ENCODE measurements at places on chromosomes 7 and 10.

DNA sequence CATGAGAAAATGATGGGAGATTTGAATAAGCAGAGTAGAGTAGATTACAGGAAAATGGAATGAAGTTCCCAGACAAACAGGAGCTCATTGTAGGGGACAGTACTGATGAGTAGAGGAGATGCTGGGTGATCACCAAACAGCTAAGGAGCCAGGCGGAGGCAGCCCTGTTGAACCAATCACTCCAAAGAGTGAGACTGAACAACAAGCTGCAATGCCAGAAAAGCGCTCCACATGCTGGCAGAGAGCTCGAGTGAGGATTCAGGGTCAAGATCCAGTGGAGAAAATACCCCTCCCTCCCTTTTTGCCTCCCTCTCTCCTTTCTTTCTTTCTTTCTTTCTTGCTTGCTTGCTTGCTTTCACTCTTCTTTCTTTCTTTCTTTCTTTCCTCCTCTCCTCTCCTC, 133.3 kb downstream of the PFKFB3 start:
- no peak for DNase-seq

- no peak for DNase-seq
Measured at GRCh38 chr7:44052771-44053365, 8.4 kb downstream of the DBNL start.

GRCh38 chr10:120460776-120461175, 3.7 kb downstream of the PLPP4 start:
- DNase-seq = no peak

GRCh38 chr7:112596981-112597380, 116.2 kb downstream of the LSMEM1 start:
- no peak for DNase-seq

DNA sequence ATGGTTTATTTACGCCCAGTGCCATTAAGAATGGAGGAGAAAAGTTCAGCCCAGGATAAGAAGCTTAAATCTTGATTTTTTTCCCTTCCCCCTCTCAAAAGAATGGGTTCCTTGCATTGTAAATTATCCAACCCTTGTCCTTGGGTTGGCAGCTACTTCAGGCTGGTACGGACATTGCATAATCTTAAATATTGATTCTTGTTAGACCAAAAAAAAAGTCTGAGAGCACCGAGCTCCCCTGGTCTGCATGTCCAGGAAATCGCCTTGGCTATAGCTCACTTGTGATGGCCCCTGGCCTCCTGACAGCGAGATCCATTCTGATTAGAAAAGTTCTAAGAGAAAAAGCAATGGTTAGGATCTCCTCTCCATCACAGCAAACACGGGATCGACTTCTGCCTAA, 151.7 kb downstream of the EBF3 start:
- DNase-seq = no peak

DNA sequence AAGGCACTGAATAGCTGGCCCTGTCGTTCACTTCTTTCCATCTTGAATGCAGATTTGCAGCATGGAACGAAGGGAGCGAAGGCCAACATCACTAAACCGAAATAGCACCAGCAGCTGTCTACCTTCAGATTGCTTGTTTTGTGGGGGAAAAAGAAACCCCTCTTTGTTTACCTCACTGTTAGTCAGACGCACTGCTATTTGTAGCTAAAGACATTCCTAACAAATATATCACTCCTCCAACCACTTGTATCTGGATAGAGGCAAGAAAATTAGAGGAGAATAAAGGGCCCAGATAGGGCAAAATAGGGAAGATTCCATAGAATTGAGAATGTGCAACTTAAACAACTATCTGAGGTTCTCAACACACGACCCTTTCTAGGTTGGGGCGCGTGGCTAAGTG, 26.5 kb downstream of the ANK3 start:
- no peak for DNase-seq

DNA sequence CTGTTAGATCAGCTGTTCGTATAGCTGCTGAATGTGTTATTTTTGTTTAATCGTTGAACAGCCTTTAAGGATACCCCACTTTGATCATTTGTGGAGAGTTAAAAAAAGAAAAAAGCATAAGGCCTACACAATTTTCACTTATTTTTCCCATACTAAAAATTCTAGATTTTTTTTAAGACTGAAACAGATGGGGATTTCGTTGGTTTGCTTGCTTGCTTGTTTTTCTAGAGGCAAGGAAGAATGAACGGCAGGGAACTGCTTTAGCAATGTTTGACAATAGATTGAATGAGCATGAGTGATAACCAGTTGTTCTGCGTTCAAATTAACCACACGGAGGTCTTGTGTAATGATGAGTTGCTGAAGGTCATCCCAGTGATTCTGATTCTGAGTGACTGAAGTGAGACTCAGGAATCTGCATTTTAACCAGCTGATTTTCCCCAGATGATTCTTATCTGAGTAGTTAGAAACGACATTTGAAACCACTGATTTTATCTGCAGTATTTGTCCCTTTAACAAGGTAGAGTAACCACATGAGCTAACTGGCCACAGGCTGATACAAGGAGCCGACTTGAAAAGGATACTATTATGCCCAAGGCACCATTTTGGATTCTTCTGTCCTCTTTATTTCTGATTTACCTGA, 85.9 kb downstream of the GPR37 start:
- DNase-seq = no peak

DNA sequence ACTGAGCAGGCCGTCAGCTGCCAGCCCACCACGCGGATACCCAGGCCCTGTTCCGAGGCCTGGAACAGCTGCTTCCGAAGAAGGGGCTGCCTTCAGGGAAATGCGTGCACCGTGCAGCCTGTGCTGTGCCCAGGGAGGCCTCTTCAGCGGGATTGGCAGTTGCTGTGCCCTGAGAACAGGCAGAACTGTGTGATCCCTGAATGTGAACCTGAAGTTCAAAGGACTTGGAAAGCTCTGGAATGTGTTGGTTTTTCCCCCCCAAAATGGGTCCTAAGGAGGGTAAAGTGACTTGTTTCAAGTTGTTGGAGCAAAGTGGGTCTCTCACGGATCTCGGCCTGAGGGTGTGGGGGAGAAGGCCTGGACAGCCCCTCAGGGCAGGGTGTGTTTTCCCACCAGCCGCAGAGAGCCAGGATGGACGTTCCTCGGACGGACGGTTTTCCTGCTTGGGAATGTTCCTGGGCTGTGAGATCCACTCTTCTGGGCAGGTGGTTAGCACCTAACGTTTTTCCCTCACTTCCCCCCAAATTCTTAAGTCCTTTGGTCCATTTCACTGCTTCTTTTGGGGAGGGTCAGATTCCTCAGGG, 2.1 kb downstream of the SPRN start:
- peak; percentile 37 for DNase-seq

DNA sequence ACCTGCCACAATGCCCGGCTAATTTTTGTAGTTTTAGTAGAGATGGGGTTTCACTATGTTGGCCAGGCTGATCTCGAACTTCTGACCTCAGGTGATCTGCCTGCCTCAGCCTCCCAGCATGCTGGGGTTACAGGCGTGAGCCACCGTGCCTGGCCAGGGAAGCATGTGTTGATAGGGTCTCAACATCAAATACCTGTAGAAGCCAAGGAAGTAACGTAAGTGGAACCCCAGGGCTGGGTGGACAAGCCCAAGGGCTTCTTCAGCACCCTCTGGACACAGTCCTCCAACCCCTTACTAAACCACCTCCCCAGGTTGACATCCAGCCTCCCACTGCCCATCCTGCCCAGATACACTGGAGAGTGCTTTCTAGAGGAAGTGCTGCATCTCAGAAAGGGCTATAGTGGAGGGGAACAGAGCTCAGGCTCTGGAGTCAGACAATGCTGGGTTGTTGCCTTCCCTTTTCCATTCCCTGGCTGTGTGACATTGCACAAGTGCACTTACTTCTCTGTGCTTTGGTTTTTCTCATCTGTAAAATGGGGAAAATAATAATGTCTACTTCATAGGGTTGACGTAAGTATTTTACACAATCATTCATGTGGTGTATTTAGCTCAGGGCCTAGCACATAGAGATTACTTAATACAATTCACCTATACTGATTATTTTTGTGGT, 73.9 kb upstream of the KAT6B start:
- DNase-seq = no peak

DNA sequence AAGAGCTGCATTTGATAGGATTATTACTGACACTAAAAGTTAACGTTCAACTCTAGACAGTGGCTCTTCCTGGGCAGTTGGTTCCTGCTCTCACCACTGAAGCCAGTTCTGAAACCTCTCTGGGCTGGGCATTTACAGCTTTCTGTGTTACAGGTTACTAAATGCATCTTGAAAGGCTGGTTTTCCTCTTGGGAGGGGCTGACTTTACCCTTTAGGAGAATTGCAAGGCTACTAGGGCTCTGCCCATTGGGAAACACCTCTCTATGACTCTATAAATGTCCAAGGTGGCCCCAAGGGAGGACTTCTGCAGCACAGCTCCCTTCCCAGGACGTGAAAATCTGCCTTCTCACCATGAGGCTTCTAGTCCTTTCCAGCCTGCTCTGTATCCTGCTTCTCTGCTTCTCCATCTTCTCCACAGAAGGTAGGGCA, at the start of gene GPR15LG:
Gene GPR15LG, plus strand, starts transcription at position 301 of the 429 bp plus-strand sequence. Its CDS starts 51 bp downstream, at position 352.
- DNase-seq = no peak

GRCh38 chr7:75985518-75986146, 8.8 kb downstream of the TMEM120A start:
- DNase-seq = peak; percentile 10

DNA sequence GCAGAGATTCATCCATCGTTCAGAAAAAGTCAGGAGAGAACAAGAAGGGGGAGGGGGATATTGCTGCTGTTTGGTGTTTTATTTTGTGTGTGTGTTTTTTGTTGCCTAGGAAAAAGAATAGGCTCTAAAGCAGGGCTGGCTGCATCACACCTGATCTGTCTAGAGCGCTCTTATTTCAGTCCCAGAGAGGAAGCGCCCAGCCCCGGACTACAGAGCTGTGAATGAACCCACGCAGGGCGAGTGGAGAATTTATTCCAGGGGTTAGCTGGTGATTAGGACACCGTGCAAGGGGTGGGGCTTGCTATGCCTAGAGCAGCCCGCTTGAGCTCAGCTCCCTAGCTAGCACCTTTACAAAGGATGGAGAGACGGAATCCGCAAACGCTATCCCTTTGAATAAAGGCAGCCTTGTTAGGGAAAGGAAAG, 621 bp upstream of the FAM13C start:
- peak; percentile 92 for DNase-seq

DNA sequence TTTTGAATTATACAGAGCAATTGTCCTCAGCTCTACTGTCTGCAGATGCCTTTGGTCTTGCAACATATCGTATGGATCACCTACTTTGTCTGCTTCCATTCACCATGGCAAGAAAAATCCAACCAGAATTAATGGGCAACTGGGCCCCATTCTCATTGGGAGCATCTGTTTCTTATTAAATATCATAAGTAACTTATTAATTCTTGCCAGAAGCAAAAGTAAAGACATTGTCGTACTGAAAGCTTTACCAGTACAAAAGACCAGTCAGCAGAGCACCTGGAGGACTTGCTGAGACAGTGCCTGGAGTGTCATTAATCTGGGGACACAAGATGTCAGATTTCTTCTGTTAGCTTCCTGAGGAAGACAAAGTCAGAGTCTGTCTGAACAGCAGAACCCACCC, 404.5 kb downstream of the INHBA start:
- no peak for DNase-seq

DNA sequence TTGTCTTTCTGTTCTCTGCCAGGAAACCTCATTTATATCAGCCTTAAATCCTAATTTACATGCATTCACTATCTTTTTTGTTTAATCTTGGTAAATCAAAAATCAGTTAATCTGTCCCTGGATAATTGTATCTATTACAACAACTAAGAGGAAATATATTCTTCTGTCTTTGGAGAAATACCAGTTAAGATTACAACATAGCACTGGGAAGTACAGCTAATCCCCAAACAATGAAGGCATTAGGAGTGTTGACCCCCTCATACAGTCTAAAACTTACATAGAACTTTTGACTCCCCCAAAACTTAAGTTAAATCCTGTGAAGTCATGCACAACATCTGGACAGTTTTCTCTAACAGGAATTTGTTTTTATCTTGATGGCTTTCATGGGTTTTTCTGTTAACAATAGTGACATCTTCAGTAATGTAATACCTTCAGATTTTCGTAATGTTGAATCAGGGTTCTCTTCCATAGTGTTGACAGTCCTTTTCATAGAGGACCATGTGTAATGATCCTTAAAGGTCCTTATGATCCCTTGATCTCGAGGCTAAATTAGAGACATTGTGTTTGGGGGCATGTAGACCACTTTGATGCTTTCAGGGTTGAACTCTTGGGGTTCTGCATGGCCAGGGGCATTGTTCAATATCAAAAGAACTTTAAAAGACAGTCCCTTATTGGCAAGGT, 24.1 kb upstream of the ABCC2 start:
- DNase-seq = peak; percentile 41

DNA sequence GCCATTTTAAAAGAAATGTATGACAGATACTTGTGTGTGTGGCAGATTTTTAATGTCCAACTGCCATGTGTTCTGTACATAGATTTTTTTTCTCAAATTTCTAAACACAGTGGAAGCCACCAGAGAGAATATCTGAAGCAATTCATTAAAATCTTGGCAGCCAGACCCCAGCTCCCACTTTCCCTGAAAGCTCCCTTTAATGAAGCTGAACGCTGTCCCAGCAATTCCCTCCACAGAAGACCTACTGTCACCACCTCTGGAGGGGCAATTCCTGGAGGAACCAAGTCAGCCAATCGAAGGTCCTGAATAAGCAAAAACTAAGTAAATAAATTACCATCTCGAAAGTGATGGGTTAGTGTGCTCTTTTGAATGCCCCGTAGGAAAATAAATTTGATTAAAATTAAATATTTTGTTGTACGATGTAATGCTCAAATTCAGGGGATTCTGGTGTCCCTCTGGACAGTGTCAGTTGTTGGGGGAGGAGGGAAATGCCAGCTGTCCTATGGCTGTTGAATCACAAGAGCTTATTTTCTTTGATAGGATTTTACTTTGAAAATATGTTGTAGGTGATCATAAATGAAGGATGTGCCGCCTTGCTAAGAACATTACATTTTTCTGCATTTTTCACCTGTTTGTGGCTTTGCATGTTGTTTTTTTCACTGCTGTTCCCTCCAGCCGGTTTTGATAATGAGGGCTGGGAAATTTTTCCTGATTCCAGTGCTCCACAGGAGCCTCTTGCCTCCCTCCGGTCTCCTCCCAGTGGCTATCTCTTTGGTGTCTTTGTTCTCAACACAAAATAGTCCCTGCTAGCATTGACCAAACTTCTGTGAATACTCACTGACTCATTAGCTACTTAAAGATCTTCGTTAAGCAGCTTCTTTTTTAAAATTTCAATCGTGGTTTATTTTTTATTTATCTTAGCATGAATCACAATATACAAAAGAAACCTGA, 9.2 kb upstream of the GSAP start:
- DNase-seq = peak; percentile 50

GRCh38 chr10:50322077-50322476, 70.8 kb upstream of the ASAH2 start:
- DNase-seq = peak; percentile 83

GRCh38 chr10:116115797-116116196, 157.2 kb downstream of the GFRA1 start:
- no peak for DNase-seq

Measured in muscle of leg (tissue), 16 donors.